ENCODE measurements at places on chromosomes 13 and 19. TPM values are rescaled to one million over a fixed set of nuclear protein-coding genes. Genes with fewer than 3 reads are reported as not detected.

The CD177 gene
- total RNA-seq: not detected

The PSG1 gene
- not detected for total RNA-seq

The PSPC1 gene
- total RNA-seq: 82.0 TPM

The CGB3 gene
- total RNA-seq: not detected

The SNAPC2 gene
- total RNA-seq: 25.6 TPM

The GGN gene
- total RNA-seq: 0.80 TPM

The ZSCAN5C gene
- not detected for total RNA-seq

The ASPDH gene
- not detected for total RNA-seq

The OR10H1 gene
- total RNA-seq: not detected

The SYNE4 gene
- 0.14 TPM for total RNA-seq

The NKPD1 gene
- total RNA-seq: under 0.01 TPM

The ATP4B gene
- not detected for total RNA-seq

The TEKTIP1 gene
- not detected for total RNA-seq

The CGB8 gene
- not detected for total RNA-seq
